ENCODE measurements at places on chromosomes 1 and 21. TPM values are rescaled to one million over a fixed set of nuclear protein-coding genes. Genes with fewer than 3 reads are reported as not detected.

GRCh38 chr1:38169121-38169520, 122.5 kb upstream of the POU3F1 start:
- H3K27me3 ChIP-seq = no peaks in the 10 kb centered on the region
- H3K27ac ChIP-seq = no peak overlapping the region
- no peak for DNase-seq
- no peak overlapping the region for H3K4me3 ChIP-seq
- H3K4me1 ChIP-seq = peaks cover 27% of the 10 kb centered on the region
- no peaks in the 10 kb centered on the region for H3K36me3 ChIP-seq

GRCh38 chr1:9340172-9340854, 47.6 kb downstream of the SPSB1 start:
- peaks cover 3% of the 10 kb centered on the region for H3K4me1 ChIP-seq
- H3K36me3 ChIP-seq = no peaks in the 10 kb centered on the region
- DNase-seq = no peak

Gene COL16A1
- 0.17 TPM for total RNA-seq

DNA sequence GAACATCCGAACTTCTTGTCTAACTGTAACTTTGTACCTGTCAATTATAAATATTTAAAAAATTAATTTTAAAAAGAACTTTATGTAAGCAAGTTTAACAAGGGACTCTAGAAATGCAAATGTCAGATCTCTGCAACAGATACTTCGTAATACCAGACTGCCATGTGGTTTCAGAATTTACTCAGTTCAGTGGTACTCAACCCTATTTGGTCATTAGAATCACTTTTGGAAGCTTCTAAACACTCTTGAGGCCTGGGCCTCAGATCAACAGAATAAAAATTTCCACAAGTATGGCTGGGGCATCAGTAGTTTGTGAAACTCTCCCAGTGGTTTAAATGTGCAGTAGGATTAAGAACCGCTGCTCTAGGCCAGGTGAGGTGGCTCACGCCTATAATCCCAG, 139.5 kb upstream of the SMYD2 start:
- DNase-seq = no peak
- H3K4me3 ChIP-seq = no peak overlapping the region
- no peaks in the 10 kb centered on the region for H3K36me3 ChIP-seq
- H3K4me1 ChIP-seq = no peaks in the 10 kb centered on the region
- peaks cover 2% of the 10 kb centered on the region for H3K27me3 ChIP-seq
- H3K27ac ChIP-seq = no peak overlapping the region

- peaks cover 2% of the 10 kb centered on the region for H3K36me3 ChIP-seq
- H3K27ac ChIP-seq = peak overlapping the region; percentile 68
- peaks cover 22% of the 10 kb centered on the region for H3K4me1 ChIP-seq
- peaks cover 18% of the 10 kb centered on the region for H3K27me3 ChIP-seq
- H3K4me3 ChIP-seq = peak overlapping the region; percentile 80
Observed at GRCh38 chr1:50978144-50978851, 8.3 kb downstream of the CDKN2C start.
